ENCODE measurements at places on chromosomes 12 and 14. TPM values are rescaled to one million over a fixed set of nuclear protein-coding genes. Genes with fewer than 3 reads are reported as not detected.

- no peak for DNase-seq
These were observed 51.9 kb downstream of the BICD1 start for GRCh38 chr12:32158525-32158924.

- peak; percentile 87 for DNase-seq
These were observed 103.8 kb downstream of the SLC16A7 start for GRCh38 chr12:59699421-59700152.

DNA sequence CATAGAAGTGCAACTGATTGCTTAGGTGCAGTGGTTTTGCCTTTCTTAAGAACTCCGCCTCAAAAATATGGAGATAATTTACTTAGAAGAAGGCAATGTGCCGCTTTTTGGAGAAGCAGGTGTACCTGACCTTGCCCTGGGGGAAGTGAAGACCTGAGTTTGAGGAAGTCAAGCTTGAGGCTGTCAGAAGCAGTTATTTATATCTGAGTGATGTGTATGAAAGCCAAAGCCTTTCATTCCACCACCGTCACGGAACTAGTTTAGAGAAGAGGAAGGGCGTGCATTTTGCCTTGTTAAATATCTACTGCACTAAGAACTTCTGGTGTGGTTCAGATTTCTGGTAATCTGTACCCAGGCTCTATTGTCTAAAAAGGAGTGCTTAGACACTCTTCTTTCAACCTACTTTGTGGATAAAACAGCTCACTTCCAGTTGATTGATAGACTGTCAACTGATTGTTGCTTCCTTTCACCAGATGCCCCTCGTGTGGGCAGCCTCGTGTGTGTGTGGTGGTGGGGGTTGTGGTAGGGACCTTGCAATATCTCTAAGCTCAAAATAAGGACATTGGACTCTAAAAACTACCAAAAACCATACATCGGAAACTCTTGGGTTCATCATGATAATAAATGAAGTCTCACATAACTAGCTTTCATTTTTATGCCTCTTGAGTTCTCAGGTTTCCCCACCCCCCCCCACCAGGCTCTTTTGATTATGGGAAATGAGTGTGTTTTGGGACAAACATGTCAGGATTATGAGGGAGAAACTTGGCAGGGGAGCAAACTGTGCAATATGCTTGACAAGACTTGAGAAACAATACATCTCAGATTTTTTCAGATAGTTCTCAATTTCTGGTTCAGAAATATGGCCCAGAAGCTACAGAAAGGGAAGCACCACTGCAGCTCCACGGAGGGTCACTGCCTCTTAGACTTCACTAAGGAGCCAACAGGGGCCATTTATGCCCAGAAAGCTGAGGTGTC is 78.6 kb downstream of the ARF6 start:
- peak; percentile 68 for DNase-seq

- no peak for DNase-seq
These were observed 70.2 kb downstream of the SCN8A start for GRCh38 chr12:51661199-51661598.

DNA sequence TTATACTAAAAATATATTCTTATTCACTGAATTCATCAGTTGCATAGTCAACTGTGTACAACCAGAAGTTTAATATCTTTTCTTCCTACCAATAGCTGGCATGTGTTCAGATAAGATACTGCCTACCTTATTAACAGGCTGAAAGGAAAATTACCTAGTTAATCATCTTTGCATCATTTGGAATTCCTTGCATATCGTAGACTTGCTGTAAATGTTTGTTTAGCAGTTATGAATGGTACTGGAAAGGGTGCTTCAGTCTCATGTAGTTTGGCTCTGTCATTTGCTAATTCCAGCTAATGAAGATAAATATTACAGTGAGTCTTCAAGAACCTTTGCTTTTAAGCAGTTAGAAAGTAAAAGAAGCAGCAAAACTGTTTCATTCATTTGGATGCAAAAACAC is 84.4 kb downstream of the PPHLN1 start:
- no peak for DNase-seq

GRCh38 chr12:42756841-42757623 is 167.5 kb upstream of the PRICKLE1 start:
- peak; percentile 63 for DNase-seq

DNA sequence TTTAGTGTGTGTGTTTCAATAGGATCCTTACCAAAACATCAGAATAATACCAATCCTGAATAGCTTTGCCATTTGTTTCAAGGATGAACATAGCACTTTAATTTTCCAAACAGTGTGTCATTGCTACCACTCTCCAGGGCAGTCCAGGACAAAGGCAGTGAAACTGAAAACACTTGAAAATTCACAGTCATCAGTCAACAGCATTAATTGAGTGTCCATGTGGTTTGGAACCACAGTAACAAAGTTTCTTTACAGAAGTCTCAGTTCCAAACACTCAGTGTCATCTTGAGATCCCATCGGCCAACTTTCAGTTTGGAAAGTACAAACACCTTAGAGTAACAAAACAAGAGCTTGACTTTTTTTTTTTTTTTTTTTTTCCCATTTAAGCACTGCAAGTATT is 228.4 kb upstream of the SOX5 start:
- DNase-seq = no peak

DNA sequence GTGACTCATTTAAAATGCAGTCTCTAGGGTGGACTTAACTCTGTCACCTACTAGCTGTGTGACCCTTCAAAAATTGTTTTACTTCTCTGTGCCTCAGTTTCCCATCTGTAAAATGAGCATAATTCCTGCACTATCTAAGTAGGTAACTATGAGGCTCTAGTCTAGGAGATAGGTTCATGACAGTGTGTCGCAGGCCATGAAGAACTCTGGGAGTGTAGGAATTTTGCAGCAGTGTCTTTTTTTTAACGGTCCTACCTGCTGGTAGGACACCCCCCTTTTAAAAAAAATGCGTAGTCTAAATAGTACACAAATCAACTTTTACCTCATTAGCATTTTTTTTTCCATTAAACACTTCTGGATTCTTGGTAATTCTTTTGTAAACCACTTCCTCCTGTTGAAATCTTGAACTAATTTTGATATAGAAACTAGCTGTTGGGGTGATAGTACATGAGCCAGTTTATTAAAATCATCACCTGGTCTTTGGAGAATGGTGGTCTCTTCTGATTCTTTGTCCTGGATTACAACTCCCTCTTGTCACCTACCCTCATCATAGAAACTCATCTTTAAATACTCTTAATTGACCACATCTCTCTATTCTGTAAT is 86.0 kb upstream of the SLC38A2 start:
- no peak for DNase-seq

- DNase-seq = no peak
These were observed 26.9 kb downstream of the TMTC1 start for GRCh38 chr12:29756741-29757390.

DNA sequence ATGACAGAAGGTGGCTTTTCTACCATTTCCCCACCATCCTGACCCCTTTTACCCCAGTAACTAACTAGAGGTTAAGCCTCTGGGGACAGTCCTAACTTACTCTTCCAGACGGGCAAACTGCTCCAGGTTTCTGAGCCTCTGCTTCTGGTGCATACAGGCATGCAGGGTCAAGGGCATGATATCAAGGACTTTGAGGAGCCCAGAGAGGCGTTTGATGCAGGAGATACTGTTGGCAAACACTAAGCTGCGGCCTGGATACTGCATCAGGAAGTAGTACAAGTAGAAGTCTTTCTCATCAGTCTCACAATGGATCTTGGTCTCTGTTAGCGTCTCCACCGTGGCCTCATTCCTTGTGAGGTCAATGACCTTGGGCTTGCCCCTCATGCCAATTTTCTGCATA is 21.0 kb downstream of the DDX24 start:
- DNase-seq = no peak

- peak; percentile 95 for DNase-seq
These were observed 47.9 kb downstream of the FGD6 start for GRCh38 chr12:95169368-95169767.

OAS2 gene
- 5.6 TPM for total RNA-seq

RND1 gene
- not detected for total RNA-seq

TAS2R9 gene
- total RNA-seq = not detected

SP1 gene
- total RNA-seq = 31.2 TPM

Data from fibroblast of villous mesenchyme (primary cell).